ENCODE measurements at places on chromosomes 4 and X.
A peak's percentile ranks its signal among the peaks of the same experiment; 100 is the strongest.

GRCh38 chrX:42818151-42818921, 40.4 kb upstream of the PPP1R2C start:
- no peak for DNase-seq

GRCh38 chr4:151599863-151600262, 160.9 kb downstream of the GATB start:
- no peak for DNase-seq

- no peak for DNase-seq
Observed at GRCh38 chr4:158580064-158580463, 58.4 kb downstream of the RXFP1 start.

DNA sequence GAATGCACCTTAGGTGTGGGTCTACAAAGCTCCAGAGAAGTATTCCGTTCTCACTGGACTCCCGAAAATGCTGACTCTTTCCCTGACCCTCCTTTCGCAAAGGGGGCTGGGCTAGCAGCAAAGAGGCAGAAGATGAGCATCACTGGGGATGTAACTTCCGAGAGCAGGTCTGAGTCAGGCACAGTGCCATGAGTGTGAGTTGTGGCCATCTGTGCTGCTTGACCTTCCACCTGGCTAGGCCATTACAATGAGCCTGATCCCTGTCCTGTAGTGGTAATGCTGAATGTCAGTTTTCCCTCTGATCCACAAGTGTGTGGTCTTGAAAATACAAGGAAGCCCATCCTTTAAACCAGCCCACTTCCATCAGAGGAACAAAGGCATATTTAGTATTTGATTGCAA, 479.4 kb downstream of the AFF2 start:
- no peak for DNase-seq

DNA sequence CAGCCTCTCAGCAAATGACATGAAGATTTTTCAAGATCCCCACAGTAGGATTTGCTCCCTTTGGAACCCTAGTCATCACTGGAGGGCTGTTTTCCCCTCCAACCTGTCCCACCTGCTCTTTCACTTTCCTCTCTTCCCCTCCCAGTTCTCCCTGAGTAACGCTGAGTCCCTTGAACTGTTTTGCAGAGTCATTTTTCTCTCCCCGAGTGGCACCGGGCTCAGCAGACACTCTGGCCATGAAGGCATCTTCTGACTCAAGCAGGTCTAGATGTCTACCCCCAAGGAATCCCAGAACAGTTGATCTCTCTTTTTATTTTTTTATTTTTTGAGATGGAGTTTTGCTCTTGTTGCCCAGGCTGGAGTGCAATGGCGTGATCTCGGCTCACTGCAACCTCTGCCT, 52.2 kb downstream of the HTRA3 start:
- DNase-seq = no peak

DNA sequence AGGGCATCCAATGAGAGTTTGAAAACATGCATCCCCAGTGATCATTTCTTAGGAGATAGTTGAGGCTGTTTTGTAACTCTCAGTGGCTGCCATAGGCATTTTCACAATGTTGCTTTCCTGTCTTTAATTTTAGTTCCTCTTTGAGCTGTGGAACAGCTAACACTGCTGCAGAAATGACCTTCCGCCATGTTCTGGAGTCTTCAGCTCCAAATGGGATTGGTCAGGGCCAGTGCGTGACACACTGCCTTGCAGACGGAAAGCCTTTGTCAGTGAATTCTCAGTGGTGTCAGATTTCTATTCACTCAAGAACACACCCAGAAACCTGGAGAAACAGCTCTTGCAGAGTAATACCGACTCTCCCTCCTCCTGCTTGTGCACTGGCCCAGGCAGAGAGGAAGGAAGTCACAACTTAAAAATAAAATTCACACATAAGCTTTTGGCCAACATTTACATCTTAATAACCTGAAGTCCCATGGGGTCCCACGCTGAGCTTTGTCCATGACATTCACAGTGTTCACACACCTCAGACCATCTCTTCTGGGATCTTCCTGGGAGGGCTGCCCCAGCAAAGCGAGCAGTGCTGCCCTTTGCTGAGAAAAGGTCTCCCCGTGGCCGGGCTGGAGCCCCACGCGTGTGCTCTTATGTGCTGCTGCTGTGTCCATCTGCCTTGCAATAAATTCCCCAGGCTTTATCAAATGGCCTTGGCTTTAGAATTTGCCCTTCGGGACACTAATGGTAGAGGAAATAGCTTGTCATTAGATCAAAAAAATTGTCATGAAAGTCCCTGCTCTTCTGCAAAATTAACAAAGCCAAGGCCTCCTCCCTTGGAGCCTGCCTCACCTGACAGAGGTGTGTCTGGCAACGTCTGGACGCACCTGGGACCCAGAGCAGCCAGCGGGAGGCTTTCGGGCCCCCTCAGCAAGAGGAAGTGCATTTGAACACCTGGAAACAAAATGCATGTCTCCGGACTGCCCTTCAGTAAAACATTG, 126.8 kb downstream of the IRF2 start:
- no peak for DNase-seq

- DNase-seq = no peak
Observed at GRCh38 chr4:52825460-52826090, 36.5 kb upstream of the RASL11B start.

DNA sequence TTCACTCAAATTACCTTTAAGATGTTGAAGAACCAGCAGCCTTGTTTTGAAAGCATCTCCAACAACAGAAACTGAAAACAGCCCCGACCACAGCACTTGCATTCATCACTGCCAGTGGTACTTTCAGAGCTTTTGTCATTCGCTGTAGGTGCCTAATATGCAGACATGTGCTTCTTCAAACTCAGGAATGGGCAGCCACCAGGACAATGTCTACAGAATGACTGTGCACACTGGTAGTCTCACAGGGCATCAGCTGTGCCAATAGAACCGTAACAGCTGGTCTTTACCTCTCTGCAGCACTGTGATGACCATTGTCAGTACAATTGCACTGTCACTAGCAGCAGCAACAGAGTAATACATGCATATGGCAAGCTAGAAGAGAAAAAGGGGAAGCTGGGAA, 1149.7 kb downstream of the STPG2 start:
- DNase-seq = no peak

DNA sequence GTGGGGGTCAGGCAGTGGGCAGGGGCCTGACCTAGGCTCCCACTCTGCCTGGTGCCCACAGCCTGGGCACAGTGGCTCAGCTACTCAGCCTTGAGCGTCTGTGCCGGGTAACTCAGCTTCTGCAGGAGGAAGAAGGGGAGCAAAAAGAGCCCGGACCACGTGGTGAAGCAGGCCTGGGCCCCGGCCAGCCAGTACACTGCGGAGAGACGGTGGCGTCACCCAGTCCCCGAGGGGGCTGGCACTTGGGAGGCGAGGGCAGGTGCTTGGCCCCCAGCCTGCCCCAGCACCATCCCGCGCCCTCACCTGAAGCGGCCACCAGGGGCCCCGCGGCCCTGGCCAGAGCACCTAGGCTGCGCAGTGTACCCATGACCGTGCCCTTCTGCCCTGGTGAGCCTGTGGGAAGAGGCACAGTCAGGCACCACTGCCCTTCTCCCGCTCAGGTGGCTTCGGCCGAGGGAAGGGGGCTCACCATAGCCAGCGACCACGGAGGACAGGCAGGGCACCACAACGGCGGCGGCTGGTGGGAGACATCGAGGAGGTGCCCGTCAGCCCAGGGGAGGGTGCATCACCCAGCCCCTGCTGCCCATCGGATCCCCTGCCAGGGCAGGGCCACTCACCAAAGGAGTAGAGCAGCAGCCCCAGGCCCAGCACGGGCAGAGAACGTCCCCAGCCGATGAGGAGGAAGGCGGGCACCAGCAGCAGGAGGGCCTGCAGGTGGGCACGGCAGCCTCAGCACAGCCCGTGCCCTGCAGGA, 32.3 kb downstream of the NOP14 start:
- DNase-seq = no peak

GRCh38 chr4:140637836-140638235, 69.1 kb upstream of the UCP1 start:
- DNase-seq = peak; percentile 60

- no peak for DNase-seq
Observed at GRCh38 chrX:150063674-150064073, 125.4 kb upstream of the EOLA2 start.

GRCh38 chr4:336099-336892, 1.3 kb upstream of the ZNF141 start:
- peak; percentile 4 for DNase-seq
